Parietal lobe (tissue), 2 donors: ENCODE measurements at places on chromosomes 2 and 18. TPM values are rescaled to one million over a fixed set of nuclear protein-coding genes. Genes with fewer than 3 reads are reported as not detected.

Gene GNAL
- total RNA-seq = 59.8 TPM

Gene ACADL
- total RNA-seq = 11.0 TPM

Gene SMYD1
- not detected for total RNA-seq

Gene EVX2
- not detected for total RNA-seq

Gene CENPA
- total RNA-seq = 1.3 TPM

Gene HNRNPA3
- total RNA-seq = 120 TPM

Gene MC2R
- total RNA-seq = not detected

Gene LOXL3
- total RNA-seq = 19.4 TPM
